ENCODE measurements at places on chromosomes 12 and 14.

DNA sequence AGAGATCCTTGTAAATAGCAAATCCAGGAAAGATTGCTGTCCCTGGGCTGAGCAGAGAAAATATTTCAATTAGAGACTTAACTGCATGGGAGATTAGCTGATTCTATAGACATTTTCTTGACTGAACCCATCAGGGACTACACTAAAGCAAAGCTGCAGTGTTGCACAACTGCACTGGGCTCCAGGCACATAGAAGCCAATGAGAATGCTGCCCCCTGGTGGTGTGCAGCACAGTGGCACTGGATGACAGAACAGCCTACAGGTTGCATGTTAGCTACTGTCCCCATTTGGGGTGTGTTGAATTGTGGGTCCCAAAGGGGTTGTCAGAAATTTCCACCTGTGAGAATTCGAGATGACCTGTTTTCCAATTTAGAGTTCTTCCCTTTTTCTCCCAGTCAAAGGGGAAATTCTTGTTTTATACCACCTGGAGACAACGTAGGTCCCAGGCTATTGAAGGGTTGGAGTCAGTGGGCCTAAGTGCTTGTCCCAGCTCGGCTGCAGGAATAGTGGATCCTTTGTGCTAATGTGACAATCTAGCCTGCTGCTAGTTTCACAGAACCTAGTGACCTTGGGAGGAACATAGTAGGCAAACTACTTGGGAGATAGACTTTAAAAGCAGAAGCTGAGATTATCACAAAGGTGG lies 114.7 kb downstream of the SLC8A3 start:
- peak; percentile 69 for DNase-seq

DNA sequence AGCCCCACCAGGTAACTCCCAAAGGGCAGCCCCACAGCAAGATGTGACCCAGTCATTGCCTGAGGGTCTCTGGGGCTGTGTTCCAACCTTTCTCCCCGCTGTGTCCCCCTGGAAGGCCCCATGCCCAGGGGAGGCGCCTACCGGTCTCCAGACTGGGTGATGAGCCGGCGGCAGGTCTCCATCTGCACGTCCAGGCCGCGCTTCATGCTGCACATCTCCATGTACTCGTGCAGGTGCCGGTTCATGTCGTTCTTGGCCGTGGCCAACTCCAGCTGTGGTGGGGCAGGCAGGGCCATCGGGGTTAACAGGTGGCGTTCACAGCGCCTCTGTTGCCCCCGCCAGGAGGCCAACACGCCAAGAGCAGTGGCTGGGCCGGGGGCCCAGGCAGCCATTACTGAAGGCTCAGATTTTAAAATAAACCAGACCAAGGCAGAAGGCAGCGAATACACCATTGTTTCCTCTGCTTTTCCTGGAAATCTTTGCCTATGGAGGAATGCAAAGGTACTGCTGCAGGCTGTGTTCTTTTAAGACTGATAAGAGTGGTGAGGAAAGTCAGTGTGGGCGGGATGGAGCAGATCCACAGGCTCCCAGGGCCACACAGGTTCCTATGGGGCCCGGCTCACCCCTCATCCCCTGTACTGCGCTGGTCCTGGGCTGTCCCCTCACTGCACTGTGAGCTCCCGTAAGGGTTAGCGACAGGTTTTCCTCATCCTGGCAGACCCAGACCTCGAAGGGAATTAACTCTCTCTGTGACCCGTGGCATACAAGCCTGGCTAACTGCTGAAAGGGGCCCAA lies 7.3 kb downstream of the GAPDH start:
- no peak for DNase-seq

DNA sequence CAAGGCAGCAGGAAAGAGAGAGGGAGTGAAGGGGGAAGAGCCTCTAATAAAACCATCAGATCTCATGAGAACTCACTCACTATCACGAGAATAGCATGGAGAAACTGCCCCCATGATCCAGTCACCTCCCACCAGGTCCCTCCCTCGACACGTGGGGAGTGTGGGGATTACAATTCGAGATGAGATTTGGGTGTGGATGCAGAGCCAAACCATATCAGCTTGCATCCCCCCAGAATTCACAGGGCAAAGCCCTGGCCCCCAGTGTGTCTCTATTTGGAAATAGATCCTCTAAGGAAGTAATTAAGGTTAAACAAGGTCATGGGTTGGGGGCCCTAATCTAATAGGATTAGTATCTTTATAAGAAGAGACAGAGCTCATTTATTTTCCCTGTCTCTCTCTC lies 56.1 kb upstream of the TCL1A start:
- no peak for DNase-seq

DNA sequence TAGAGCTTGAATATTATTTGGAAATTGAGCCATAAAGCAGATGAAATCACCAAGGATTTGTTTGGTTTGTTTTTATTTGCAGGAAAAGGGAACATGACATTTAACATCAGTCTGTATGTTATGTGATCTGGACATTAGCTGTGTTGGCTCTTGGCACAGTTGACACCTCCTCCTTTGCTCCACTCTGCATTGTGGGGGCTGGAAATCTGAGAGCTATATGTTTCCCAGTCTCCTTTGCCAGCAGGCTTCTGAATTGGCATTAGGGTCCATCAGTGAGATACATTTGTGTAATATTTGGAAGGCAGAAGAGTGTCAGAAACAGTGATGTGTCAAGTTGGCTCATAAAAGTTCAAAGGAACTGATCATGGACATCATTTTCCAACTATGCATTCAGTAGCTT lies 322.1 kb upstream of the ATP2B1 start:
- DNase-seq: no peak

DNA sequence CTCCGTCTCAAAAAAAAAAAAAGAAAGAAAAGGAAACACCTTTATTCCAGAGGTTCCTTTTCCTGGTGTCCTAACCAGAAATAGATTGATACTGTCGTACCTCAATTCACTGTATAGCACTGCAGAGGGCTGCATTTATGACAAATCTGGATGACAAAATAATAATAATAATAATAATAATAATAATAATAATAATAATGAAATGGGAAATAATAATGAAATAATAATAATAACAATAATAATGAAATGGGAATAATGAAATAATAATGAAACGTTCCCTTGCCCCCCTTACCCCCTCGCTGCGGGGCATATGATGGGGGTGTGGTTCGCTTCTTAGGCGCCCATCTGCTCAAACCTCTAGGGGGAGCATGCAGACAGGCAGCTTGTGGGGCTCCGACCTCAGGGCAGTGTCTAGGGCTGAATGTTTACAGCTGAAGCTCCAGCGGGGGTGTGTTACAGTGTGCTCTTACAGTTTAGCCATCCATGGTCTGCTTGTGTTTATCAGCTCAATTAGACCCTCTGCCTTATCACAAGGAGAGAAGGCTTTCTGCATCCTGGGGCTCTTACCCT lies 1088.3 kb upstream of the SEL1L start:
- DNase-seq: no peak

GRCh38 chr12:30953951-30954751 lies 27.6 kb downstream of the TSPAN11 start:
- no peak for DNase-seq

DNA sequence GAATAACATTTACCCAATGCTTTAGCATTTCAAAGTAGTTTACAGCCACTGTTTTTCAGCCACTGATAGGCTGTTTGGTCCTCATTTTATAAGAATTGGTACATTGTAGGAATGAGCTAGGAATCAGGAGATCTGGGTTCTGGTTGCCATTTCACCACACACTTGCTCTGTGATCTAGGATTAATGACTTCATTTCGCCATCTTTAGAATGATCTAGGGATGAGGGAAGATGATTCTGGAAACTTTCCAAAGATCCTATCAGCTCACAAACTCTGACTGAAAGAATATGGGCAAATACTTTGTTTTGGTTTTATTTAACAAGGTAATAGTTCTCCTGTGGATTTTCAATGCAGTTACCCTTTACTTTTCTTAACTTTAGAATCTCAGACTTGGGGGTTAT lies 155.0 kb downstream of the GCH1 start:
- no peak for DNase-seq

DNA sequence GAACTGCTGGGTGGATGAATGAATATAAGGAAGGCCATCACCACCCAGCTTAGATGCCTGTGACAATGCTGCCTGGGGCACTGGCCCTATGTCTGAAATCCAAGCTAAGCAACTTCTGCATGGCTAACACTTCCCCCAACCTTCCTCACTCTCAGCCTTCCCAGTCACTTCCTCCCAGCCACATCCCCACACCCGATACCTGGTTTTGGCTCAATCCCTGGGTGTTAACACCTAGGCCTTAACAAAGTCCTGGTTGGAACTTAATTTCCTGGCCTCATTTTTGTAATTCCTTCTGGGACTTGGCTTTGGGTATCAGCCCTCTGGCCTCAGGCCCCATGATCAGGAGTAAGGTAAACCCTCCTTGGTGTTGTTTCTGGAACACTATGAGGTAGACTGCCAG lies 110.0 kb downstream of the EFCAB11 start:
- DNase-seq: peak; percentile 32

DNA sequence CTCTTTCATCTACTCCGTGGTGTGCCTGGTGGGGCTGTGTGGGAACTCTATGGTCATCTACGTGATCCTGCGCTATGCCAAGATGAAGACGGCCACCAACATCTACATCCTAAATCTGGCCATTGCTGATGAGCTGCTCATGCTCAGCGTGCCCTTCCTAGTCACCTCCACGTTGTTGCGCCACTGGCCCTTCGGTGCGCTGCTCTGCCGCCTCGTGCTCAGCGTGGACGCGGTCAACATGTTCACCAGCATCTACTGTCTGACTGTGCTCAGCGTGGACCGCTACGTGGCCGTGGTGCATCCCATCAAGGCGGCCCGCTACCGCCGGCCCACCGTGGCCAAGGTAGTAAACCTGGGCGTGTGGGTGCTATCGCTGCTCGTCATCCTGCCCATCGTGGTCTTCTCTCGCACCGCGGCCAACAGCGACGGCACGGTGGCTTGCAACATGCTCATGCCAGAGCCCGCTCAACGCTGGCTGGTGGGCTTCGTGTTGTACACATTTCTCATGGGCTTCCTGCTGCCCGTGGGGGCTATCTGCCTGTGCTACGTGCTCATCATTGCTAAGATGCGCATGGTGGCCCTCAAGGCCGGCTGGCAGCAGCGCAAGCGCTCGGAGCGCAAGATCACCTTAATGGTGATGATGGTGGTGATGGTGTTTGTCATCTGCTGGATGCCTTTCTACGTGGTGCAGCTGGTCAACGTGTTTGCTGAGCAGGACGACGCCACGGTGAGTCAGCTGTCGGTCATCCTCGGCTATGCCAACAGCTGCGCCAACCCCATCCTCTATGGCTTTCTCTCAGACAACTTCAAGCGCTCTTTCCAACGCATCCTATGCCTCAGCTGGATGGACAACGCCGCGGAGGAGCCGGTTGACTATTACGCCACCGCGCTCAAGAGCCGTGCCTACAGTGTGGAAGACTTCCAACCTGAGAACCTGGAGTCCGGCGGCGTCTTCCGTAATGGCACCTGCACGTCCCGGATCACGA lies 2.2 kb downstream of the SSTR1 start:
- DNase-seq: peak; percentile 58

DNA sequence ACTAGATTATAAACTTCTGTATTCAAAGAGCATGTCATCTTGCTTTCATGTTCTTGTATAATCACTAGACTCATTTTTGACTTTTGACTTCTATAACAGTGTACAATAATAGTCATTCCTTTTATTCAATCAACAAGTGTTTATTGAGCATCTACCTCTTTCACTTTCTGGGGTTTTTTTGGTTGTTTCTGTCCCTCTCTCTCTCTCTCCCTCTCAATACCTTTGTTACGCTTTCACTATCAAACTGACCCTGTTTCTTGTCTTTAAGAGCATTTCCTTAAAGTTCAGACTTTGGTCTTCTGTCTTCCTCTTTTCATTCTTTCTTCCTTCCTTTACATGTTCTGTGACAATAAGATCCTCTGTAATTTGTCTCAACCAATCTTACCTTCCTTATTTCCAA lies 49.5 kb downstream of the GPR137C start:
- no peak for DNase-seq

GRCh38 chr14:68851078-68851477 lies 58.2 kb upstream of the ZFP36L1 start:
- DNase-seq: no peak

GRCh38 chr12:71799106-71799505 lies 40.5 kb upstream of the TBC1D15 start:
- DNase-seq: peak; percentile 42

- no peak for DNase-seq
Observed at GRCh38 chr12:122099856-122100255, 21.3 kb downstream of the MLXIP start.

- no peak for DNase-seq
Observed at GRCh38 chr12:51012570-51013236, 13.5 kb downstream of the SLC11A2 start.

GRCh38 chr12:100778967-100779590 lies 15.5 kb upstream of the ANO4 start:
- no peak for DNase-seq

DNA sequence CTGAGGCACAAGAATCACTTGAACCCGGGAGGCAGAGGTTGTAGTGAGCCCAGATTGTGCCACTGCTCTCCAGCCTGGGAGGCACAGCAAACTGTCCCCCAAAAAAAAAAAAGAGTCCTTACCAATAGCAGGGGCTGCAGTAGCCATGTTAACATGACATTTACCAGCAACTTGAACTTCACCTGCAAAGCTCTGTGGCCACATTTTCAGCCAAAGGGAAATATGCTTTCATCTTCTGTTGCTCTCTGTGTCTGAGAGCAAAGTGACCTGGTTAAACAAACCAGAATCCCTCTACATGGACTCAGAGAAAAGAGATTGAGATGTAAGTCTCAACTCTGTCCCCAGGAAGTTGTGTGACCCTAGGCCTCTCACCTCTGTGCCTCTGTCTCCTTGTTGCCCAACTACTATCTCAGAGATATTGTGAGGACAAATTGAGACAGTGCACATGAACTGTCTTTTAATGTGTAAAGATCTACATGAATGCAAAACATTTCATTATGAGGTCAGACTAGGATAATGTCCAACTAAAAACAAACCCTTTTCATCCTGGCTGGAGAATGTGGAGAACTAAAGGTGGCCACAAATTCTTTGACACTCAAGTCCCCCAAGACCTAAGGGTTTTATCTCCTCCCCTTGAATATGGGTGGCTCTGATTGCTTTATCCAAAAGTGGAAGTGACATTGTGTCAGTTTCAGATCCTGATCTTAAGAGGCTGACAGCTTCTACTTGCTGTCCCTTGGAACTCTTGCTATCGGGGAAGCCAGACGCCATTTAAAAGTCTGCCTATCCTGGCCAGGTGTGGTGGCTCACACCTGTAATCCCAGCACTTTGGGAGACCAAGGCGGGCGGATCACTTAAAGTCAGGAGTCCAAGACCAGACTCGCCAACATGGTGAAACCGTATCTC lies 24.7 kb upstream of the P2RX4 start:
- DNase-seq: no peak

GRCh38 chr12:2485681-2486080 lies 309.1 kb upstream of the FKBP4 start:
- no peak for DNase-seq

DNA sequence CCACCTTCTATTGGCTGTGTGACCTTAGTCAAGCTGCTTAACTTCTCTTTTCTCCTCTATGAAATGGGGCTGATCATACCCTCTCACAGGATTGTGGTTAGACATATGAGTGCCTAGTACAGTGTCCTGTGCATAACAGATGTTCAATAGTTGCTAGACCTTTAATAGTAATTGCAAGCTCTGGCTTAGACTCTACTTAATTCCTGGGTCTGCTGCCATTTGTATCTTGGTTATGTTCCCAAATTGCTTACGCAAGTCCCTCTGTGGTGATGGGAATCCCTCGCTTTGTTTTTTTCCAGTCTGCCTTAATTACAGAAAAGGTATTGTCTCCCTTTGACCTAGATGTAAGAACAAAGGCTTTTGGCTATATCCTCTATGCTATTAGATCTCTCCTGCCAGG lies 15.1 kb downstream of the SUDS3 start:
- no peak for DNase-seq

GRCh38 chr12:90287585-90287984 lies 578.9 kb upstream of the ATP2B1 start:
- no peak for DNase-seq
